Kidney (tissue), 22 donors: ENCODE measurements at places on chromosomes 3 and 15. TPM values are rescaled to one million over a fixed set of nuclear protein-coding genes. Genes with fewer than 3 reads are reported as not detected.

Gene ADCY5
- 7.1 TPM for polyA plus RNA-seq

Gene CDHR4
- polyA plus RNA-seq: not detected

Gene LRRC31
- not detected for polyA plus RNA-seq

Gene NUP210
- polyA plus RNA-seq: 5.6 TPM

Gene GOLGA8G
- not detected for polyA plus RNA-seq

Gene CYP8B1
- polyA plus RNA-seq: 4.3 TPM

Gene MYRIP
- 0.92 TPM for polyA plus RNA-seq

Gene ARHGEF26
- polyA plus RNA-seq: 3.9 TPM

DNA sequence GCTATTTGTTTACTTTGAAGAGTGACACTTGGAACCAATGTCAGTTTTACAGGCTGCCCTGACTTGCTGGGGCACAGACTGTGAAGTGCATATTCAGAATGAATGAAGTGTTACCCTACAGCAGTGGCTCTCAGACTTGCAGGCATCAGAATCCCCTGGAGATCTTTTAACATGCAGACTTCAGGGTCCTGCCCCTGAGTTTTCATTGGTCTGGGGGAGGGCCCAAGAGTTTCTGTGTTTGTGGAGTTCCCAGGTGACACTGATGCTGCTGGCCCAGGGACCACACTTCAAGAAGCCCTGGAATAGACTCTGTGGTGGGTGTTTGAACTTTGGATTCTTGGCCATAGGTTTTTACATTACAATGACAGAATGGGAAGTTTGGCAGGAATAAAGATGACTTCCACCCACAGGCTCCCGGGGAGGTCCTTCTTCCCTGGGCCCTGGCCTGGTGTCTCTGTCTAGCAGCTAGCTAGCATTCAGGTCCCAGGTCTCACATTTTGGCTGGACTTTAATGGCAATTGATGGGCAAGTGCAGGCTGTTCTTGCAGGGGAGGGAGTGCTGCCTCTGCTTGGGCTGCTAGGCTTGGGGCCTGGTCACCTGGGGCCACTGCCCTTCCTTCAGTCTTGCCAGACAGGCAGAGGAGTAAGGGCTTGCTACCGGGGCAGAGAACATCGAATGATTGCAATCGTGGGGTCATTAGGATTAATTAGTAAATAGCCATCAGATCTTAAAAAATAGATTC lies 149.0 kb downstream of the APBA2 start:
- no peak for DNase-seq

GRCh38 chr3:56131974-56132590 lies 336.2 kb downstream of the ERC2 start:
- DNase-seq: no peak

DNA sequence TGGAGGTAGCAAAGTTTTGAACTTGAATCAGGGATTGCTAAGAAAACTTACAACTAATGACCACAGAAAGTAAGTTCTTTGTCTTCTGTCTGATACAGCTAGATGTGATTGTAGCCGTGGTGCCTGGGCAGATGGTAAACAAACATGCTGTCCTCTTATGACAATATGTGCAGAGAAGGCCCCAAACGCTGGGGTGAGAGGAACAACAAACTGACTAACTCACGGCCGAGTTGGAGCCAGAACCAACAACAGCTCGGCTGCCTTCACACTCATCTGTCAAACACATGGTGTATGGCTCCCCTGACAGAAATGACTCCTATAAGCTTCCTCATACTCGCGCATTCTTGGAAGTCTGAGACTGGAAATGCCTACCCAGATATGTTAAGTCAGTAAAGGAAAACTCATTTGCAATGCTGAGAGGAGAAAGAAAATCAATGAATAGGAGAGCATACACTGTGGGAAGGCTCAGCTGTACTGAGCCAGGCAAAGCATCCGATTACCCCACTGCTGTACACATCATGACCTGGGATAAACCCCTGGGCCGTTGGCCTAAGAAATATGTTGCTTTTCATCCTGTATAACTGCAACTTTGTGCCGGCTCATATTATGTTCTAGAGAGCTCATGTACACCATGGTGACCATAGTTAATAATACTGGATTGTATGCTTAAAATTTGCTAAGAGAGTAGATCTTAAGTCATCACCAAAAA lies 5.7 kb downstream of the THBS1 start:
- DNase-seq: no peak

- DNase-seq: no peak
These were observed 12.6 kb downstream of the PTH1R start for GRCh38 chr3:46890132-46890531.

DNA sequence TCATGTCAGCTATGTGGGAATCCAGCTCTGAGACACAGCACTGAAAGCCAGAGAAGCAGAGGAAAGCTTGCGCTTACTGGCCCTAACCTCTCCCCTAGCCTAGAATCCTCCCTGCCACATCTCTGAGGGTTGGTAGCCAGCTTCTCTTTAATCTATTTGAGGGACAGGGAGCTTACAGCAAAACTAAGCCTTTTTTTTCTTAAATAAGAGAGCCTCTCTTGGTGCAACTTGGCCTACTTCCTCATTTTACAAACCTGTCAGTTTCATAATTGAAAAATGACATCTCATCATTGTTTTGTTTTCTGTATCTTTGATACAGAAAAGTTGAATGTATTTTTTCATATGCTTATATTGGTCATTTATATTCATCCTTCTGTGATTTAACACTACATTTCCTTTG lies 193.9 kb downstream of the ZNF621 start:
- no peak for DNase-seq

- DNase-seq: peak; percentile 99
These were observed at the start of gene WDR5B for GRCh38 chr3:122415762-122416654. Gene WDR5B, minus strand, starts transcription at chr3:122416062. Its CDS starts 534 bp downstream, at chr3:122415528.

- no peak for DNase-seq
These were observed 16.2 kb downstream of the DPH3 start for GRCh38 chr3:16248556-16248955.

DNA sequence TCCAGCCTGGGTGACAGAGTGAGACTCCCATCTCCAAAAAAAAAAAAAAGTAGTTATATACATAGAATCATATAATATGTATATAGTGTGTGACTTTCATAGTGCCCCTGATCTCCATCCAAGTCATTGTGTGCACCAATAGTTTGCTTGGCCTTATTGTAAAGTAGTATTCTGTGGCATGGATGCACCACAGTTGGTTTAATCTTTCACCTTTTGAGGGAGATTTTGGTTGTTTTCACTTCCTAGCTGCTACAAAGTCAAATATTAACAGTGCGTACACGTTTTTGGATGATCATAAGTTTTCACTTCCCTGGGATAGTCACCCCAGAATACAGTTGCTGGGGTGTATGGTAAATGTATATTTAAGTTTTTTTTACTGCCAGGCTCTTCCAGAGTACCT lies 162.8 kb downstream of the PTPRG start:
- no peak for DNase-seq

DNA sequence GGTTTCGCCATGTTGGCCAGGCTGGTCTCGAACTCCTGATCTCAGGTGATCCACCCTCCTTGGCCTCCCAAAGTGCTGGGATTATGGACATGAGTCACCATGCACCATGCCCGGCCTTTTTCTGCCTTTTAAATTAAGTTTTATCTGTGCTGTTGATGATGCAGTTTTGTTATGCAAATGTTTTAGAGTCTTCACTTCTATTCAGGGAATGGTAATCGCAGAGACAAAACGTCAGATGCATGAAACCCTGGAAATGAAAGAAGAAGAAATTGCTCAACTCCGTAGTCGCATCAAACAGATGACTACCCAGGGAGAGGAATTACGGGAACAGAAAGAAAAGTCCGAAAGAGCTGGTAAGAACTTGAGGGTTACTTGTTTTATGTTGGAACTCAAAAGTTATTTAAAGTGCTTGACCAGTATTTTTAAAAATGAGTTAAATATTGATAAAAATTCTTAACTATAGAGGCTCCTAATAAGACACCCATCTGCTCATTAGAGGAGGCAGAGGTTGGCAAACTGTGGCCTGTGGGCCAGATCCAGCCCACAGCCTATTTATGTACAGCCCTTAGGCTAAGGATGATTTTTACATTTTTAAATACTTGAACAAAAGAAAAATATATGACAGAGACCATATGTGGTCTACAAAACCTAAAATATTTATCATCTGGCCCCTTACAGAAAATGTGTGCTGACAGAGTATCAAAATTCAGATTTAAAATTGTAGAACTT lies 127.8 kb upstream of the LRRFIP2 start:
- no peak for DNase-seq

- no peak for DNase-seq
These were observed 1.6 kb upstream of the SIAH2 start for GRCh38 chr3:150764566-150764965.

DNA sequence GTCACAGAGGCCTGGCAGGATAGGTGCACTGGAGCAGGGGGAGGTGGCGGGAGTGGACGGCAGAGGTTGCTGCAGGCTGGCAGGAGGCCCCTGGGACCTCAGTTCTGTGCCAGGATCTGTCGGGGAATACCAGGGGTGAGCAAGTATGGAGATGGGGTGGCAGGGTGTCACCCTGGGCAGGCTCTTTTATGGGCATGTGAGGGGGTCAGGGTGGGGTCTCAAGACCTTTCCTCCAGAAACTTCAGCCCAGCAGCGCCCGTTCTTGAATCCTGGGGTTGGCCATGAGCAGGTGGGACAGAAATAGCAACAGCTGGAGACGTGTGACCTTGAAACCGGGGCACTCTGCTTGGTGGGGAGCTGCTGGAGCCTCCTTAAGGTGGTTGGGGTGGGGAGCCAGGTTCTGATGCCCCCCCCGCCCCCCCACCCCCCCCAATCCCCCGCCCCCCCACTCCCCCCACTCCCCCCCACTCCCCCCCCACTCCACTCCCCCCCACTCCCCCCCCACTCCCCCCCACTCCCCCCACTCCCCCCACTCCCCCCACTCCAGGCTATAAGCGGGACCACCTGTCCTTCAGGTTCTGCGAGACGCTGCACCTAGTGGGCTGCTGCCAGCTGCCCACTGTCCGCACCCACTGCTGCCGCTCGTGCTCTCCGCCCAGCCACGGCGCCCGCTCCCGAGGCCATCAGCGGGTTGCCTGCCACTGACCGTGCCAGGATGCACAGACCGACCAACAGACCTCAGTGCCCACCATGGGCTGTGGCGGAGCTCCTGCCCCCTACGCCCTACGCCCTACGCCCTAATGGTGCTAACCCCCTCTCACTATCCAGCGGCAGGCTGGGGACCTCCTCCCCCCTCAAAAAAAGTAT lies 84.9 kb downstream of the TBC1D2B start:
- DNase-seq: no peak

GRCh38 chr3:65642883-65643282 lies 395.8 kb downstream of the MAGI1 start:
- no peak for DNase-seq

DNA sequence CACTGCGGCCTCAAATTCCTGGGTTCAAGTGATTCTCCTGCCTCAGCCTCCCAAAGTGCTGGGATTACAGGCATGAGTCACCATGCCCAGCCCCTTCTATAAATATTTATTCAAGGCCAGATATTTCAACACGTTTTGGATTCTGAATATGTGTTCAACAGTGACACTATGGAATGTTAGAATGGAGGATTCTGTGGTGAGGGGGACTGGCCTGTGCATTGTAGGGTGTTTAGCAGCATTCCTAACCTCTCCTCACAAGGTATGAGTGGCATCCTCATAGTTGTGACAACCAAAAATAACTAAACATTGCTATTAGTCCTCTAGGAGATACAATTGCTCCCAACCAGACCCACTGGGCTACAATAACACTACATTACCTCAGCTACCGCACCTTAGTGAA lies 104.0 kb upstream of the ATP10A start:
- DNase-seq: no peak

- DNase-seq: no peak
These were observed 351.9 kb downstream of the LSAMP start for GRCh38 chr3:116093374-116093773.

- no peak for DNase-seq
These were observed 153.5 kb downstream of the SV2B start for GRCh38 chr15:91253605-91254004.

- no peak for DNase-seq
These were observed 24.0 kb upstream of the CSTA start for GRCh38 chr3:122301063-122301462.

DNA sequence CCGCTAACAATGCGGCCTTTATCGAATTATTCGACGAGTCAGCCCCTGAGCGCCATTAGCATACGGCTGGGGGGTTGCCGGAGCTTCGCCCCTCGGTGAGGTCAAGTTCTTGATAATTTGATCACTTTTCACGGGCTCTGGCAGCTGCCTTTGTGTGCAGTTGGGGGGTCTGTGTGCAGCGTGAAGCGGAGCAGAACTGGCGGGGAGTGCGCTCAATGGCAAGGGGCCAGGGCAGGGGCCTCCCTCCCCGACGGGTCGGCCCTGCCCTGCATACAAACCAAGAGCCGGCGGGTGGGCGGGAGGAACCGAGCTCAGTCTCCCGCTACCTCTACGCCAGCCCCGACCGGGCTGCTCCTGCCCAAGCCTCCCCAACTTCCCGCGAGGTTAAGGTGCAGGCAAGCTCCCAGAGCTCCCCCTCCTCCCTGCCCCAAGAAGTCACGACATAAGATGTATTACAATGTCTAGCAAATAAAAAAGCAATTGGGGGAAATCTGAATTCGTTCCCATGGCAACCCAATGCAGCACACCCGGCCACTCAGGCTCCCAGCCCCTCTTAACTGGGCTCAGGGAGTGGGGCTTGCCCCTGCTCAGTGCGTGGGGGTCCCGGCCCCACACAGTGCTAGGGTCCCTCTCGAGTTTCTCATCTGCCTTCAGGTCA lies 34.1 kb upstream of the POLG start:
- DNase-seq: no peak

GRCh38 chr15:59138243-59138642 lies 33.3 kb downstream of the CCNB2 start:
- peak; percentile 48 for DNase-seq

- no peak for DNase-seq
These were observed 139.1 kb downstream of the TLE3 start for GRCh38 chr15:69958496-69959084.
